ENCODE measurements at places on chromosomes 12 and 14.

GRCh38 chr12:115790526-115790925, 487.0 kb downstream of the MED13L start:
- no peak for DNase-seq

- DNase-seq, result peak; percentile 86
Measured at GRCh38 chr12:118103601-118104382, at the start of gene VSIG10. Gene VSIG10, minus strand, starts transcription at chr12:118104011. Its CDS starts 340 bp downstream, at chr12:118103671.

- DNase-seq, result no peak
Measured at GRCh38 chr12:48567731-48568130, 2.1 kb downstream of the LALBA start.

GRCh38 chr12:98256830-98257229, 258.6 kb upstream of the TMPO start:
- no peak for DNase-seq

DNA sequence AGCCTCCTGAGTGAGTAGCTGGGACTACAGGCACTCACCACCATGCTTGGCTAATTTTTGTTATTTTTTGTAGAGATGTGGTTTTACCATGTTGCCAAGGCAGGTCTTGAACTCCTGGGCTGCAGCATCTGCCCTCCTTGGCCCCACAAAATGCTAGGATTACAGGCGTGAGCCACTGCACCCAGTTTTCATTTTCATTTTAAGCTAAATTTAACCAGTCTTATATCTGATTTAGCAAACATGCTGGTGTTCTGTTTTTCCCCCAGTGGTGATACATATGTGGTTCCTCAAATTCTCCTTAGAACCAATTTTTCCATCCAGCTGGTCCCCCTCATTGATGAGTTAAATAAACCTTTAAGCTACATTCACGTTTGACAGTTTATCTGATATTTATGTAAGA, 43.8 kb upstream of the BICD1 start:
- DNase-seq, result no peak

GRCh38 chr12:96401076-96401871, 1.0 kb upstream of the CDK17 start:
- no peak for DNase-seq

DNA sequence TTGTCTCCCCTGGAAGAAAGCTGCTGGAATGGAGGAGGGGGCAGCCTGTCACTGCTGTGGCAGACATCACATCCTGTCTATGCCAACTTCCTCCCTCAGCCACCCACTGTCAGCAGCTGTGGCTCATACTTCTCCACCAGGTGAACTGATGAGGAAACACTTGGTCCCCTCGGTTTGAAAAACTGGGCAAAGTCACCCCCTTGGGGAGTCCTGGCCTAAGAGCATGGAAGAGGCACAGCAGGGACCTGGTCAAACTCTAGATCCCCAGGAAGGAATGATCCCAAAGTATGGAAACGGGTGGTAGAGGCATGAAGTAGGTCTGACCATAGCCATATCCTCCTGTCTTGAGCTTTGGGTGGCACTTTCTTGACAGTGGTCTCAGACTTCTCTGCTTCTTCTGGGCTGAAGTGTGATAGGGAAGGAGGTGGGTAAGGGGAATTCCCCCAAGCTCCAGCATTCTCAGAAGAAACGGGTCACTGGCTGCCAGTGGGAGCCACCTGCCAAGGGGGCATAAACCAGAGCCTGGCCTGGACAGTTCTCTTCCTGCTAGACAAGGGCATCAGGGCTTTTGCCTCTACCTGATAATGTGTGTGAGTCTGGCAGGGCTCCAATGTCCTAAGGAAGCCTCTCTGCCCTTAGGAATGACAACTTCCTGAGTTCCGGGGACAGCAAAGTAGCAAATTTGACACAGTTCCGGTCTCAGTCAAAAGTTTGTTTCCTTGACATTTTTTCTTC, 36.0 kb downstream of the FMNL3 start:
- no peak for DNase-seq

DNA sequence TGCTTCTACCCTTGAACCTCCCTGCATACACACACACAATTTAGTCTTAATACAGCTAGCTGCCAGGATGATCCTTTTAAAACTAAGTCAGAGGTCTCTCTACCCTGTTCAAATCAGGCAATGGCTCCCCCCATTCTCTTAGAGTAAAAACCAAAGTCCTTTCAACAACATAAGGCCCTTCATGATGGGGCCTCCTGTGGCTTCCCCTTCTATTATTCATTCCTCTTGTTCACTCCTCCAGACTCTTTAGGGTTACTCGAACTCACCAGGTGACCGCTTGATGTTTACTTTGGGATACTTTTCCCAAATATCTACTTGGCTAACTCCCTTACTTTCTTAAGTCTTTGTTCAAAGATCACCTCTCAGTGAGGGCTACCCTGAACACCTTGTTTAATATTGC, 30.4 kb downstream of the DENND5B start:
- no peak for DNase-seq

GRCh38 chr14:96797582-96798349, 584 bp downstream of the VRK1 start:
- DNase-seq, result peak; percentile 67

Data from ecto neural progenitor cell (in vitro differentiated cells).